ENCODE measurements at places on chromosomes 1 and 21. TPM values are rescaled to one million over a fixed set of nuclear protein-coding genes. Genes with fewer than 3 reads are reported as not detected.

DNA sequence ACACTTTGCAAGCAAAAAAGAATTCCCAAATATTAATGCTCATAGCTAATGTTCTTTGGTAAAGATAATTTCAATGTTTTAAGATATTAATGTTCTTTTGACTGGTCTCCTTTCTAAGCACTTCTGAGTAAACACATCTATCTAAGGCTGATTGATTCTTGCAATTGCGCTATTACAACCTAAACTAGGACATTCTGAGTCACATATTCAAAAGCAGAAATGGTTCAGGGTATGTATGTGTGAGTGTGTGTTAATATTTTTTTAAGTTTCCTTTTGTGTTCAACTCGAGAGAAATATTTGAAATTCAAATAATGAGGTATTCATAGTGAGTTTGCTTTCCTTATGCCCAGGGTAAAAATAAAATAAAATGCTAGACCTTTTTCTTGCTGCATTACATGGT lies 203.6 kb upstream of the GRIK3 start:
- no peak overlapping the region for H3K4me3 ChIP-seq
- DNase-seq: no peak
- no peak overlapping the region for H3K27ac ChIP-seq

DNA sequence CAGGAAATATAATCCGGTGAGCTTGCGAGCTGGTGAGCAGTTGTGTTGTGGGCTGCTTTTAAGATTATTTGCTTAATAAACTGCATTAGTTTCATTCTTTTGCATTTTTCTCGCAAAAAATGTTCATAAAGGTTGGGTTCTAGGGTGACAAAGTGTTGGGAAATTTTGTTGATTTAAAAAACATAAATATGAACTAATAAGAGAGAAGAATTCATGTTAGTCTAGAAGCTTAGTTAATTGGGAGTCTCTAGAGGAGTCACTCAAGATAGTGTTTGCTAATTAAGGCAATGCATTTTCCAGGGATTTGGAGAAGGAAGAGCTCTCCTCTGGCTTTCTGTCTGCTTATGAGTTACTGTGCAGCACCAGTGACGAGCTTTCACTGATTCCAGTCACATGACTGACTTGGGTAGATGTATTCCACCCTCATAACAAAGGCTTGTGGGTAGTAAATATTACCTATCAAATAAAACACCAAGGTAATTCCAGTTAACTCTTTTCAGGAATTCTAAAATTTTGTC lies 417.0 kb downstream of the PTBP2 start:
- peaks cover 6% of the 10 kb centered on the region for H3K4me1 ChIP-seq
- H3K4me3 ChIP-seq: no peak overlapping the region
- no peaks in the 10 kb centered on the region for H3K27me3 ChIP-seq
- H3K27ac ChIP-seq: no peak overlapping the region

CRABP2 gene
- total RNA-seq: 3.1 TPM

SMIM1 gene
- 8.6 TPM for total RNA-seq

- H3K27ac ChIP-seq: no peak overlapping the region
- peaks cover 21% of the 10 kb centered on the region for H3K36me3 ChIP-seq
- DNase-seq: no peak
- H3K4me1 ChIP-seq: peaks cover 26% of the 10 kb centered on the region
- no peak overlapping the region for H3K4me3 ChIP-seq
Measured at GRCh38 chr1:226650236-226650841, 88.7 kb downstream of the ITPKB start.

DNA sequence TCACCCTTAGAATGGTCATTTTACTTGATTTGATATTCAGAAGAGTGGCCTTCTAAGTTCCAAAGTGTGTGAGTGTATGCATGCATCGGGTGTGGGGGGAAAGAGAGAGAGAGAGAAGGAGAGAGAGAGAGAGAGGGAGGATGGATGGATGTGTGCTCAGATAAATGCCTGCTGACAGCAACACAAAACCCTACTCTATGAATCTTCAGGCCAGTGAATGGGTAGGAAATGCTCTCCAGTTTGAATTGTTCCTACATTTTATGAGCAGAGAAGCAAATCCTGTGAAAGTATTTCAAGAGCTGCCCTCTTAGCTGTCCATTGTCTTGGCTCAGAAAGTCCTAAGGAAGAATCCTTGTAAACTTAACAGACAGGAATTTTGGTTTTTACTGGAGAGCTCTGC lies 7.4 kb downstream of the JAM2 start:
- peaks cover 28% of the 10 kb centered on the region for H3K4me1 ChIP-seq
- no peak for DNase-seq
- no peaks in the 10 kb centered on the region for H3K27me3 ChIP-seq
- no peak overlapping the region for H3K4me3 ChIP-seq
- H3K27ac ChIP-seq: peak overlapping the region; percentile 1
- no peaks in the 10 kb centered on the region for H3K36me3 ChIP-seq

DNA sequence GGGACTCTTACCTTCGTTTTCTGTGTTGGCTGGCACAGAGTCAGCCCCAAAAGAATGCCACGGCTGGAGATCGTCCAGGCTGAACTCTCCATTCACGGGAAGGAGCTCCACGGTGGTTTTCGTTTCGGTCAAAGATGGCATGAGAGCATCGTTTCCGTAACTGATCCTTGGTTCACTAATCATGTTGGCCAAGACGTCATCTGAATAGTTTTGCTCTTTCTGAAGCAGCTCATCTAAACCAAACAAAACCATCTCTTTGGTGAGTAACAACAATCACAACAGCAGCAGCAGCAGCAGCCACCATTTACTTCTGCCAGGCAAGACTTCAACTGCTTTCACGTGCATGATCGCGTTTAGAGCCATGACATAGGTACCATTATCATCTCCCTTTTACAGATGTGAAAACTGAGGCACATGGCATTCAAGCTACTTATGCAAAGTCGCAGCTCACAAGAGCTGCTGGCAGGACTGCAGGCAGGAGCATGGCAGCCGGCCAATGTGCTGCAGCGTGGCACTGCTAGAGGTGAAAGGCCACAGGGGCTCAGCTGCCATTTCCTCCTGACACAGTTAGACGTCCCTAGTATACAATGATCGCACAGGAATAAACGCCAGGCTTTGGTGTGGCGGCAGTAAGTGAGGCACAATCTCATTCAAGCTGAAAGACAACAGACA lies 177.1 kb downstream of the GABPA start:
- peaks cover 15% of the 10 kb centered on the region for H3K4me1 ChIP-seq
- H3K4me3 ChIP-seq: no peak overlapping the region
- no peak for DNase-seq
- H3K27me3 ChIP-seq: no peaks in the 10 kb centered on the region
- no peak overlapping the region for H3K27ac ChIP-seq

- no peak for DNase-seq
- H3K36me3 ChIP-seq: no peaks in the 10 kb centered on the region
- H3K27ac ChIP-seq: no peak overlapping the region
- no peaks in the 10 kb centered on the region for H3K27me3 ChIP-seq
Measured at GRCh38 chr1:35270836-35271235, 2.3 kb downstream of the ZMYM4 start.

GIPC2 gene
- total RNA-seq: 2.5 TPM

- H3K4me1 ChIP-seq: peaks cover 34% of the 10 kb centered on the region
- no peak overlapping the region for H3K27ac ChIP-seq
- H3K36me3 ChIP-seq: peaks cover 50% of the 10 kb centered on the region
- DNase-seq: no peak
- no peak overlapping the region for H3K4me3 ChIP-seq
Measured at GRCh38 chr1:115682792-115683191, 41.0 kb downstream of the VANGL1 start.

ZFP69B gene
- total RNA-seq: 0.55 TPM

DNA sequence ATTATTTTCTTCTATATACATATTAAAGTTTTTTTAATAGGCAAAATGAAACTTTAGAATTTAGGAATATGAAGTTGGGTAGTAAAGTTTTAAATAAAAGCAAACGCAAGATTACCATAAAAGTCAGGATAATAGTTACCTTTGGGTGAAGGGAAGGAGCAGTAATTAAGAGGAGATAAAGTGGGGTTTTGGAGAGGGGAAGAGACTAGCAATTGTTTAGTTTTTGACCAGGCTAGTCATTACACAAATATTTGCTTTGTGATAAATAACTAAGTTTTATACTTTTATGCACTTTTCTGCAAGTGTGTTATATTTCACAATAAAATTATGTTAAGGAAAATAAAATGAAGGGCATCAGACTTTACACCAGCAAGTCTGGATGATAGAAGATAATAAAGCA lies 27.7 kb upstream of the GUCA2B start:
- no peak for DNase-seq
- no peaks in the 10 kb centered on the region for H3K27me3 ChIP-seq
- no peaks in the 10 kb centered on the region for H3K36me3 ChIP-seq
- no peak overlapping the region for H3K4me3 ChIP-seq
- no peak overlapping the region for H3K27ac ChIP-seq
- no peaks in the 10 kb centered on the region for H3K4me1 ChIP-seq

DNA sequence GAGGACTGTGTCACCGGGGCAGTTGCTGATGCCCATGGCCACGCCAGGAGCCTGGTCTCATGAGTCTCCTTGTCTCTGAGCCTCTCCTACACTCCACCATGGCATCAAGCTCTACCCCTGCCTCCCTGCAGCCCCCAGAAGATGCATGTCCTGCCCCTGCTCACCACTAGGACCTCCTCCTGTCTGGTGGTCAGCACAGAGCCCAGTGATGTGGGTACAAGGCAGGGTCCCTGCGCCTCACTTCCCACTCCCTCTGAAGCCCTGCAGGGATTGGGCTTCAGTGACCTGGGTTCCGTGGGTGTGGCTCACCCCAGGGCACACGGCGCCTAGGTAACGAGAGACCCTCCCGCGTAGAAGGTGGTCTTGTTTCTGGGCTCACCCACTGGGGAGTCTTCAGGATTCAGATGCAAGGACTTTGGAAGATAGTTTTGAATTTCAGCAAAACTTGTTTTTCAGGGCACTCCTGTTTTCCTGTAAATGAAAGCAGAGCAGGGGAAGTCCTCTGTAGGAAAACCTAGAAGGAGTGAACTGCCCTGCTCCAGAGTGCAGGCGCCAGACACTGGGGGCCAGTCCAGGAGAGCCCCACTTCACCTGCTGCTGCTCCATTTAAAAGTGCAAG lies 2.8 kb downstream of the COL18A1 start:
- no peaks in the 10 kb centered on the region for H3K27me3 ChIP-seq
- H3K27ac ChIP-seq: peak overlapping the region; percentile 77
- H3K36me3 ChIP-seq: no peaks in the 10 kb centered on the region
- DNase-seq: peak; percentile 62
- H3K4me1 ChIP-seq: peaks cover 35% of the 10 kb centered on the region

PCP4 gene
- total RNA-seq: 88.8 TPM

FCRL6 gene
- total RNA-seq: not detected

- H3K4me3 ChIP-seq: peak overlapping the region; percentile 51
- H3K36me3 ChIP-seq: no peaks in the 10 kb centered on the region
- no peaks in the 10 kb centered on the region for H3K27me3 ChIP-seq
- peaks cover 17% of the 10 kb centered on the region for H3K4me1 ChIP-seq
- DNase-seq: no peak
Measured at GRCh38 chr1:54499097-54499359, 49.0 kb upstream of the ACOT11 start.

DNA sequence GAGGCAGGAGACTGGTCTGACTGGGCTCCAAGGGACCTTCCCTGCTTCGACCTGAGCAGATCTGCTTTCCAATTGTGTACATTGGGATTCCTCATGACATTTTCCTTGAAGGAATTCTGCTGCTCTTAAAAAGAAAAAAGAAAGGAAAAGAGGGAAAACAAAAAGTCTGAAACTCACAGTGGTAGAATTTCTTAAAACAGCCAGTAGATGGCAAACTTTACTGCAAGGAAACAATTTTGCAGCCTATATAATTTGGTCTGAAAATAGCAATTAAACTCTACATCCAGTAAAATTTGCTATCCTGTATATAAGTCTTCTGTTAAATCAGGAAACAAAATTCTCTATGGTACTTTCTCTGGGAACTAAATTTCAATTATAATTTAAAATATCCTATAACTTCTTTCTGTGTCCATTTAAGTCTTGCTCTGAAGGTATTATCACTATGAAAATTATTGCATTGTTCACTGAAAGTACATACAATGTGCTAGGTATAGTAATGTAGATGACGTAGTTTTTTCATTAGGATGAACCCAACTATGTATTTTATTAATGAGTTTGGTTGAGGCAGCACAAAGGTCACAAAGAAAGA lies 59.8 kb downstream of the CRB1 start:
- H3K36me3 ChIP-seq: no peaks in the 10 kb centered on the region
- H3K4me1 ChIP-seq: no peaks in the 10 kb centered on the region
- DNase-seq: no peak
- H3K4me3 ChIP-seq: no peak overlapping the region

GRCh38 chr1:1014799-1015681 lies 1.7 kb downstream of the ISG15 start:
- H3K4me1 ChIP-seq: peaks cover 27% of the 10 kb centered on the region
- no peaks in the 10 kb centered on the region for H3K27me3 ChIP-seq
- DNase-seq: no peak
- no peaks in the 10 kb centered on the region for H3K36me3 ChIP-seq

GRCh38 chr1:9849691-9850441 lies 26.1 kb upstream of the CLSTN1 start:
- no peaks in the 10 kb centered on the region for H3K27me3 ChIP-seq
- no peaks in the 10 kb centered on the region for H3K4me1 ChIP-seq
- no peaks in the 10 kb centered on the region for H3K36me3 ChIP-seq
- no peak overlapping the region for H3K27ac ChIP-seq
- DNase-seq: no peak

DNA sequence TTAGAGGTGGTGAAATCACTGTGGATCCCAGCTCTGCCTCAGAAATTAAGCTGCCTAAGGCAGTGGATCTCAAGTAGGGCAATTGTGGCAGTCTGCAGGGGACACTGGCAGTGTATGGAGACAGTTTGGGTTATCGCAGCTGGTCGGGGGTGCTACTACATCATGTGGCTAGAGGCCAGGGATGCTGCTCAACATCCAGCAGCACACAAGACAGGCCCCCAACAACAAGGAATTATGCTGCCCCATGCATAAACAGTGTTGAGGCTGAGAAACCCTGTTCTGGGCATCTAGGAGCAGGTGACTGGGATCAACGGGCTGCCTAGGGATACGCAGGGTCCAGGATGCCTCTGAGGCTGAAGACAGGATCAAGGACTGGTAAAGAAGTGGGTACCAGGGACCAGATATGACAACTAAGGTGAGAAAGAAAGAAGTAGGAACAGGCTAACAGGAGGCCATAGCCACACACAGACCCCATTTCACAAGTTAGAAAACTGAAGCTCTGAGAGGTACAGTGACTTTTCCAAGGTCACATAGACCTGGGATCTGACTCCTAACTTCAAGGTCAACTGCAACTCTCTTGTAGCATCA lies 8.7 kb downstream of the BATF3 start:
- no peaks in the 10 kb centered on the region for H3K4me1 ChIP-seq
- H3K27me3 ChIP-seq: peaks cover 6% of the 10 kb centered on the region
- no peak for DNase-seq
- H3K36me3 ChIP-seq: no peaks in the 10 kb centered on the region
- no peak overlapping the region for H3K27ac ChIP-seq

LYPLA2 gene
- 22.5 TPM for total RNA-seq

DNA sequence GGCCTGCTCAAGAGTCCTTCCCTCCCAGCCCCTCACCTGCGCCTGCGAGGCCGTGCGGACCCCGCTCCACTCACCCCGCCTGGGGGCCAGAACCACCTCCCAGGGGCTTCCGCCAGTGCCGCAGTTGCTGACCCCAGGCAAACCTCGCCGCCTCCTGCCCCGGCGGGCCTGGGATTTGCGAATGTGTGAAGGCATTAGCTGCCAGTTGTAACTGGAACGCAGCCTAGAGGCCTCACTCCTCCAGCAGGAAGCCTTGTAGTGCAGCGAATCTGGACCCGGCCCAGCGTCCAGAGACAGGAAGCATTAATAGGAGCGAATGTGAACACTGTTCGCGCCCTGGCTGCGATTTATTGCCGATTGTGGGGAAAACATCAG lies 140.9 kb upstream of the ARHGEF16 start:
- peak overlapping the region; percentile 95 for H3K27ac ChIP-seq
- DNase-seq: peak; percentile 98
- peaks cover 37% of the 10 kb centered on the region for H3K4me1 ChIP-seq
- H3K27me3 ChIP-seq: no peaks in the 10 kb centered on the region
- H3K4me3 ChIP-seq: no peak overlapping the region

HAX1 gene
- total RNA-seq: 171 TPM
